T-helper 17 cell (primary cell): ENCODE measurements at places on chromosomes 12 and 14.

DNA sequence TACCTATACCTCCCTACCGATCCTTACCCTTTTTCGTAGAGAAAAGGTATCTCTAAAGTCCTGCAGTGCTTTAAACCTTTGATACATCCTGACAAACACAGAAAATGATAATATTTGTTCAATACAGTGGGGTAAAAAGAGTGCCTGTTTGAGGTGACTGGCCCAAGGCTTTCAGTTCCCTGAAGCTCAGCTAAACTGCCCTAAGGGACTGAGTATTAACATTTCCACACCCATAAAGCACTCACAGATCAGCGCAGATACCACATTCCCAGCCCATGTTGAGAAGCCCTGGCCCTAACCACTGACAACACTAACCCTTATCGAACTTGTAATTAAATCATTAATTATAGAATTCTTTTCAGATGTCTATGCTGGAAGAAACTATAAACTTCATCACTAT is 108.7 kb downstream of the DIP2B start:
- no peak overlapping the region for H3K4me3 ChIP-seq
- H3K36me3 ChIP-seq = no peaks in the 10 kb centered on the region
- no peaks in the 10 kb centered on the region for H3K27me3 ChIP-seq

- H3K27me3 ChIP-seq = no peaks in the 10 kb centered on the region
- DNase-seq = no peak
- peaks cover 14% of the 10 kb centered on the region for H3K4me1 ChIP-seq
Measured at GRCh38 chr12:50018968-50019367, 6.3 kb downstream of the RACGAP1 start.

DNA sequence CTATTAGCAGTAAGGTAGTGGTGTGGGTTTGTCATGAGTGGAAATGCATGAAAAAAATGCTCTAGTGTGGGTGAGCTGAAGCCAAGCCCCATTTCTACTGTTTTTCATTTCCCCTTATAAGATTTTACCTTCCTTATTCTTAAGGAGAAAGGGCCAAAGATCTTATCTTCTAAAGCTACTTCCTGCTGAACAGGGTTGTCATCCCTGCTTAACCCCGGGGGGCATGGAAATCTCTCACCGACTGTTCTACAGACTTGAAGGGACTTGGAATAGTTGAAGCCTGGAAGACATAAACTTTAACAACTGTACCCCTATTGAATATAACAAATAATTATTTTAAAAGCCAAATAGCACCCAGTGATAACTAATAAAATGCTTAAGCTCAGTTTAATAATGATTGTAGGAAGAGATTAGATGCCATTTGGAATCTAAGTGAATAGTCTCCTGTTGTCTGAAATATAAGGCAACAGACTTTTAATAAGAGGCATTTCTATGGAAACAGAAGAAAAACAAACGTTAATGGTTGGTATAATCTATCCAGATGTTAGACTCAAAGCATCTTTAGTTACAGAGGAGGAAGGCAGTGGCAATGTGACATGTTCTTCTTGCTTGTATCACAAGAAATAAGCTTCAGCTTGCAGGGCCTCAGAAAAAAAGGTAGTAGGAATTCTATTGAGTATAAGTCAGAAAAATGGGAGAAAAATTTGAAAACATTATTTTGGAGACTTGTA is 1.8 kb upstream of the GMFB start:
- H3K27ac ChIP-seq = peak overlapping the region; percentile 87
- peaks cover 33% of the 10 kb centered on the region for H3K4me1 ChIP-seq
- no peaks in the 10 kb centered on the region for H3K27me3 ChIP-seq
- no peak overlapping the region for H3K4me3 ChIP-seq
- H3K36me3 ChIP-seq = no peaks in the 10 kb centered on the region

GRCh38 chr12:89567691-89568239 is 41.9 kb upstream of the POC1B start:
- H3K27ac ChIP-seq = no peak overlapping the region
- no peaks in the 10 kb centered on the region for H3K4me1 ChIP-seq
- H3K36me3 ChIP-seq = peaks cover 3% of the 10 kb centered on the region
- H3K27me3 ChIP-seq = no peaks in the 10 kb centered on the region
- no peak for DNase-seq

DNA sequence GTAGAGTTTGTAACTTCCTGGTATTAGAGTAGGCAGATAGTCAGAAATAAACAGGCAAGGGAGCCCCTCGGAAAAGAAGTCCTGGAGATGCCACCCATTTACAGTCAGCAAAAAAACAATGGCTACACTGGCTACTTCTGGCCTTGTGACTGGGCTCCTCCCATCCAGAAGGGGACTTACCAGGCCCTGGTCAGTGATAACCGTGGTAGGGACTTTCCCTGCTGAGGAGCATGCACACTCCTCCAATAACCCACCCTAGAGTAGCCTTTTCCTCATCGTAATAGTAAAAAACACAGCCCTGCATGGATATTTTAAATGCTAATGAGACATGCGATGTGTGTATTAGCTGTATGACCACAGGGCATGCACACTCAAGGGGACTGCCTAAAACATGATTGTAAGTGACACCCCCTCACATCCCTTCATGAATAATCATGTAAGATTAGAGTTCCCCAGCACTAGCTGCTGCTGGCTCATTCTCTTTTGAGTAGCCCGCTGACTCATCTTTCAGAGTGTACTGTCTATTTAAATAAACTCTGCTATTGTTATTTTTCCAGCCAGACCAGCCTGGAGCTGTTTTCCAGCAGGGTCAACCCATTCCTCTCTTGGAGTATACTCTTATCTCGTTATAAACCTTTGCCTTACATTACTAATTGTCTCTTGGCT is 413.8 kb upstream of the TMTC1 start:
- H3K27me3 ChIP-seq = no peaks in the 10 kb centered on the region
- no peaks in the 10 kb centered on the region for H3K4me1 ChIP-seq
- DNase-seq = no peak
- no peak overlapping the region for H3K4me3 ChIP-seq
